ENCODE measurements at places on chromosomes 11 and 22.

DNA sequence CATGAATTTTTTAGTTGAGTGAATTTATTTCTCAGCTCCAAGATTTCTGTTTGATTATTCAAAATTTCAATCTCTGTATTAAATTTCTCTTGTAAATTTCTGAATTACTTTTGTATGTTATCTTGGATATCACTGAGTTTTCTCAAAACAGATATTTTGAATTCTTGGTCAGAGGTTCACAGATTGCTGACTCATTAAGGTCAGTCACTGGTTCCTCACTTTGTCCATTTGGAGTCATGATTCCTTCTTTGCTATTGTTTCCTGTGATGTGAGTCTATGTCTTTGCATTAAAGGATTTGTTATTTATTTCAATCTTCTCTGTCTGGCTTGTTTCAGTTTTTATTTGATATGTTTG is 10.2 kb upstream of the IL17RA start:
- DNase-seq, result no peak

GRCh38 chr11:130029137-130029536 is 26.5 kb upstream of the PRDM10 start:
- DNase-seq, result no peak

DNA sequence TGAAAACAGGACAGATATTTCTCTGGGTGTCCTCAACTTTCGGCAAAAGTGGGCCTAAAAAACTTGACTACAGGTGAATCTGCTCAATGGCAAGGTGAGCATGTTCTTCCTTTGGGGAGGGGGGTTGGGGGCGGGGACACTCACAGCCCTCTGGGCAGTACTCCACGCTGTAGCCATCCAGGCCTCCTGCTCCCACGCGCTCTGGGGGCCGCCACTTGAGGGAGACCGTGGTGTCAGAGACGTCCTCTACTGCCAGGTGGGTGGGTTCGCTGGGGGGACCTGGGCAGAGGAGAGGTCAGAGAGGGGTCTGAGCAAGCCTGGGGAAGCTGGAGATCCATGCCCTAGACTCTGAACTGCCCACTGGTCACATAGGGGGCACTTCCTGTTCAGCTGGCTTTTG is 16.8 kb downstream of the MYBPC3 start:
- DNase-seq, result no peak

DNA sequence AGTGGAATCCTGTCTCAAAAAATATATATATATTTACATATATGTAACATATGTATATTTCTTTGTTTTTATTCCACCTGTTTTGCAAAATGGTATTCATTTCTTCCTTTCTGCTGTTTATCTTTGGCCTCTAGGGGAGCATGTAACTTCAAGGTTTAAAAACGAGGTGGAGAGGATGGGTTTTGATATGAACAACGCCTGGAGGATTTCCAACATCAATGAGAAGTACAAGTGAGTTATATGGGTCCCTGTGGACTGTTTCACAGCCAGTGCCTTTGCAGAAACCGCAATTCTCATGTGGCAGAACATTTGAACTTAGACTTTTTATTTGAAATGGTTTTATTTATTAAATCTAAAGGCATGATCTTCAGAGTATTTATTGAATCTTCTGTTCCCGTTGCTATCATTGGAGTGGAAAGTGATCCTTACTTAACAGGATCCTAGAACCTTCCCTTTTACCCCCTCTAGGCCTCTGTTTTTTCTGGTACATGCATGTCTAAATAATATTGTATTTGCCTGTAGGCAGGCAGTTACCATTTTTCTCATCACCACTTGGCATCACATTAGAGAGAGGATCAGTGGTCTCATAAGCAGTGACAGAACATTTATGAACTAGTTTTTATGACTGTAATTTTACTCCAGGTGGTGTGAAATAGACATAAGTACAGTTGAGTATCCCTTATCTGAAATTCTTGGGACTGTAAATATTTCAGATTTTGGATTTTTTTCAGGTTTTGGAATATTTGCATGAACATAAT is 81.5 kb upstream of the HORMAD2 start:
- no peak for DNase-seq

DNA sequence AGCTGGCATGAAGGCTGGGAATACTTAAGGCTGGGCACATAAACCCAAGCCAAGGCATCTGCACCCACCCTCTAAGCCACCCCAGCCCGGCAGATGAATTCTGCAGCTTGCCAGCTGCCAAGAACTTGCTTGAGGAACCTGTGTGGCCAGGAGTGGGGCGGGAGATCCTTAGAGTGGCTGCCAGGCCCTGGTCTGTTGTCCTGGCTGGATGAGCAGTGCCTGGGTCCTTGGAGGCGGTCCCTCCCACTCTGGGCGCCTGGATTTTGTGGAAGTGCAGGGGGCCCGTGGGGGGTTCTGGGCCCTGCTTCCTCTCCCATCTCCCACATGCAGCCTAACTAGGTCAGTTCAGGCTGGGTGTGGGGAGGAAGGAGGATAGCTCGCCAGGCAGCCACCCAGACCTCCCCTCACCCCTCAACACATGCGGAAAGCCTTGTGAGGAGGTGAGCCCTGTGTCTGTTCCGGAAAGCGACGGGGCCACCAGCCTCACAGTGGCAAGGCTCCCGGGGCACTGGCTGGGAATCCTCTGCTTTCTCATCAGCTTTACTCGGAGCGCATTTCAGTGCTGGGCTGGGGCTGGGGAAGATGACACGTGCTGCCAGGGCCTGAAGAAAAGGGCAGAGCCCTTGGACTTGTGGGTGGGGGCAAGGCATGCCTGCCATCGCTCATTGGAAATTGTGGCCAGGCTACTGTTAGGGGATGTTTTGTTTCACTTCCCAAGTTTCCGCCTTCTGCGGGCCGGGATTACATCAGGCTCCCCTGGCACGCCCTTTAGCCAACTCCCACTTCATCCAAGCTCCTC is 8.4 kb downstream of the DAGLA start:
- DNase-seq, result peak; percentile 94

- DNase-seq, result no peak
Measured at GRCh38 chr11:67314218-67314617, 10.9 kb downstream of the SSH3 start.

DNA sequence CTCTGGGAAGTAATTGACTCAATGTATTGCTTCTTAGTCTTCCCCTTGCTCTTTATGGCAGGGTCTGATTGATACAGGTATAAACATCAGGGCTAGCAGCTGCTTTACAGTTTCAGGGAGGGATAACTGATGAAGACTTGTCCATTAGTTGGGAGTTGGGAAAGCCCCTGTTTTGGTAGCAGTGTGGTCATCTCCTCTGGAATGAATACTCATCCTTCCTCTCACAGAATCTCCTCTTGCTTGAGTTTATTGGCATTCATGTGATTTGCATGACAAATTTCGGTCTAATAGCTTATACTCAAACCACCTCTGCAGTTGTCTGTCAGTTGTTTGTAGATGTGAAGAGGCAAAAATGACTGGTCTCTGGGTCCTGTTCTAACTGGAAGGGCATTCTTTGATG is 79.7 kb downstream of the FAT3 start:
- DNase-seq, result no peak

- DNase-seq, result no peak
Measured at GRCh38 chr11:46898396-46899095, 19.8 kb downstream of the LRP4 start.

DNA sequence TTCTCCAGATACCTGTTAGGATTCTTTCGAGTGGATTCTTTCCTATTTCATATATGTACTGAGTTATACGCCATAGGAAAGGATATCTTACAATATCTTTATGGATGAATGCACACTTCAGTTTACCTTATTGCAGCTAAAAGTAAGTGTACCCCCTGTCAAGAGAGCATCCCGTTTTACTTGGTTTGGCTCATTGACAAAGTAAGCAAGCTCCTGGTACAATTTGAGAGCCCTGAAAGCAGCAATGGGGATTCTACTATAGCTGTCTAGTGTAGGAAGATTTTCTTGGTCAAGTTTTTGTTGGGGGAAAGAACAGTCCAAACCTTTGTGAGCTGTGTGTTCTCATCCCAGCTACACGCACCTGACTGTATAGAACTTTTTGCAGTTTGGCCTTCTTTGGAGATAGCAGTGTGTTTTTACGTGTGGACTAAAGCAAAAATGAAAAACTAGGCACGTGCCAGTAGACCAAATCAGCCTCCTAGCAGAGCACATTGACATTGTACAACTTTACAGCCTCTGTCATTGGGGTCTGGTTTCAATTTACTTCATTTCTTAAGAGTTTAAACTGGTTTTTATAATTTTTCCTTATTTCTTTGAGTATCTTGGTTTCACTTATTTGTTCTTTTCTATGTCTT is 44.0 kb downstream of the PPP6R3 start:
- DNase-seq, result no peak

GRCh38 chr11:30991376-30991775 is 378.2 kb downstream of the DCDC1 start:
- no peak for DNase-seq

DNA sequence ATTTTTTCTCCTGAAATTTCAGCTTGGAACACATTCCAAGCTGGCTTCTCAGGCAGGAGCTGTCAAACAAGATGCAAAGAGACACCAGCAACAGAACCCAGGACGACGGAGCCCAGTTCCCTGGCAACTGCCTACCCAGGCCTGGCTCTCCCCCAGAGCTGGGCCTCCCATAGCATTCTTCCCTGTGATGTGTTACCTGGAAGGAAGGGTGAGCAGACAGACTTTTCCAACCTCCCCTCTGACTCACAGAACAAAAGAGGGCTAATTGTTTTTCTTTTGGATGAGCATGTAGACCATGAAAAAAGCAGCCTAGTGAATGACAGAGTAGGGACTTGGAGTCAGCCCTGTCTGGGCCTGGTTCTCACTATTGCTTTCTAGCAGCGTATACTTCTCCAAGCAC is 55.3 kb upstream of the BMAL1 start:
- DNase-seq, result no peak

DNA sequence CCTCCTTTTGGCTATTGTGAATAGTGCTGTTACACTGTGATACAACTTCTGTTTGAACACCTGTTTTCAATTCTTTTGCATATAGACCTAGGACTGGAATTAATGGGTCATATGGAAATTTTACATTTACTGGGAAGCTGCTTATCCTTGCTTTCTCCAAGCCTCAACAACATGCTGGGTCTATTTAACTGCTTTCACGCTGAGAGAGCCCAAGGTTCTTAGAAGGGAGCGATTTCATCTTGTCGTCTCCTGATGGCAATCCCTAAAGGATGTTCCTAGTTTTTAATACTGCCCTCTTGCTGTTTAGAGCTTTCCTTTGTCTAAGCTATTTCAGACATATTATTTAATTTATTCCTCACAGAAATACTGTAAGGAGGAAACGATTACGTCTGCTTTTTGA is 15.5 kb downstream of the IRAG1 start:
- DNase-seq, result no peak

GRCh38 chr22:22519591-22519990 is 479 bp downstream of the ZNF280A start:
- no peak for DNase-seq
